ENCODE measurements at places on chromosomes 13 and 19.

DNA sequence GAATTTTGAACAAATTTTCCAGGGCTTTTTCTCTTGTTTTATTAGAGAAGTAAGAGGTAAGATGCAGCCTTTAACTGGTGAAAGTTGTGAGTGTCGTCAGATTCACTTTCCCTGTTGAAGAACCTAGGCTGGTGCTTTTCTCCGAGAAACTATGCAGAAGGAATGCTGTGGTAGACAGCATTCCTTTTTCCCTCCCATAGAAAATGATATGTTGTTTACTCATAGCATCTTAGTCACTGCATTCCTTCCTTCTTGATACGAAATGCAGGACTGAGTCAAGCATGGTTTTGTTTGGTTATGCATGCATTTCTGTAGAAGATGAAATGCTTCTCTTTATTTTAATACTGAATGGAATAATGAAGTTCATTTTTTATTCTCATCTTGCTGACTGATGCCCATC lies 3.4 kb downstream of the ITGBL1 start:
- no peak for DNase-seq

DNA sequence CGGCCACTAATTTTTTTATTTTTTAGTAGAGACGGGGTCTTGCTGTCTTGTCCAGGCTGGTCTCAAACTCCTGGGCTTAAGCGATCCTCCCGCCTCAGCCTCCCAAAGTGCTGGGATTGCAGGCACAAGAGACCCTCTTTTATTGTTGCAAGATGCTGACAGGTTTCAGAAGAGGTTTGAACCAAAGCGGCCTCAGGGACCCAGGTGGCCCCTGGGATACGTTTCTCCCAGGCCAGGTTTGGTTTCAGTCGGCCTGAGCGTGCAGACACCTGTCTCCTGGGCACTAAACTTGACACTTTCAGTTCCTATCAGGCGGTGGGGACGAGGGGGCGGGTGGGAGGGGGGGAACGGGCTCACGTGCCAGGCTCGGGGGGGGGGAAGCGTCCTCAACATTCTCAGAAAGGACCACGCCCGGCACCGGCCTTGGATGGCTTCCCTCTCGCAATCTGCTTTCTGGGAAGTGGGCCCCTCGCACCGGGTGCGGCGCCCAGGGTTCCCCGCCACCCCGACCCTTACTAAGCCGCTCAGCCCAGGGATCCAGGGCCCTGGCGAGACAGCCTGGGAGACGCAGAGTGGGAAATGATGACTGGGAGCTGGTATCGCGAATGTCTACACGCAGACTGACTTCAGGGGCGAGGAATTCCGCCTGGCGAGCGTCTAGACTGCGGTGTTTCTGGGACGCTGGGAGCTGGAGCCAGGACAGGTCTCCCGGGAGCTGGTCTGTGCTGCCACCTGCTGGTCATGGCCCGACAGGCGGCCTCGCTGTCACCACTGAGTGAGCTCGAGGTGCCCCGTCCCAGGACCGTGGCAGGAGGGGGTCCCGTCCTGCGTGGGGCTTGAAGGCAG lies 91.6 kb downstream of the GNG7 start:
- peak; percentile 88 for DNase-seq

DNA sequence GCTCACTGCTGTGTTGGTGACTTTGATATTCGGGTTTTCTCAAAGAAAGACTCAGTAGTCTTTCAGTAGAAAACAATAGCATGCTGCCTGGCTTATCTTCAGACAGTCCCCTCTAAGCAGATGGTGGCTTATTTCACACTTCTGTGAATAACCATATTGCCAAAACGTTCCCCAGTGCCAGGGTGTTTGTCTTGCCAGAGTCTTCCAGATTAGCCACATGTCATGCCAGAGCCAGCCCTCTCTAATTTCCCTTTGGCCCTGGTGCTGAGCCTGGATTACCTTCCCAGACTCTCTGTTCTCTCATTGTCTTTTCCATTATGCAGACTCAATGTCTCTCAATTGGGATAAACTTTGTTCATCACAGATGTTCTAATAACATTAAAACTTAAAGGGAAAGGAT lies 488.0 kb upstream of the ATXN8OS start:
- DNase-seq, result no peak

- no peak for DNase-seq
These were observed 128.4 kb downstream of the CDK8 start for GRCh38 chr13:26382366-26382765.

GRCh38 chr13:114078461-114079451 lies 53.7 kb downstream of the RASA3 start:
- no peak for DNase-seq

- no peak for DNase-seq
These were observed 302.8 kb downstream of the EFNB2 start for GRCh38 chr13:106232681-106233080.

GRCh38 chr19:53007200-53007599 lies 6.5 kb upstream of the ERVV-1 start:
- DNase-seq, result no peak

DNA sequence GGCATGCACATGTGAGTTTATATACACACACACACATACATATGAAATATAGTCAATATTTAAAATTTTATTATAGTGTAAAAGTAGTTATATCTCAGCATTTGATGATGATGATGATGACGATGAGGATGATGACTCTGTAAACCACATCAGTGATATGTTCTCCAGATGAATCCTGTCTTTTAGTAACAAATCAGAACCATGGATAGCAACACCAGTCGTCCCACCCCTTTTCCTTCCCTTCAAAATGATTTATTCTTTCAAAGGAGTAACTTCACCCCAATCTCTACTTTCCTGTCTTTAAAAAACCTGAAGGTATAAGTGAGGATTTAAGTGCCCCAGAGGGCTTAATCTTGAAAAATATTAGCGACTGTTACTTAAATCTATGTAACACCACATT lies 74.1 kb downstream of the DCLK1 start:
- DNase-seq, result no peak

- no peak for DNase-seq
These were observed 147.1 kb upstream of the IRS2 start for GRCh38 chr13:109933476-109933875.

GRCh38 chr13:99237981-99238662 lies 20.1 kb downstream of the GPR18 start:
- no peak for DNase-seq

- no peak for DNase-seq
These were observed 4.0 kb upstream of the UBE2M start for GRCh38 chr19:58562122-58563033.

GRCh38 chr13:79392882-79393563 lies 13.0 kb downstream of the RBM26 start:
- DNase-seq, result no peak

GRCh38 chr13:33262594-33262993 lies 23.0 kb downstream of the STARD13 start:
- DNase-seq, result no peak

- no peak for DNase-seq
These were observed 165.2 kb downstream of the TDRD3 start for GRCh38 chr13:60562096-60562780.

- DNase-seq, result no peak
These were observed 11.8 kb downstream of the POU2F2 start for GRCh38 chr19:42120276-42120980.

- DNase-seq, result peak; percentile 32
These were observed 94.0 kb upstream of the RFC3 start for GRCh38 chr13:33723772-33724435.

DNA sequence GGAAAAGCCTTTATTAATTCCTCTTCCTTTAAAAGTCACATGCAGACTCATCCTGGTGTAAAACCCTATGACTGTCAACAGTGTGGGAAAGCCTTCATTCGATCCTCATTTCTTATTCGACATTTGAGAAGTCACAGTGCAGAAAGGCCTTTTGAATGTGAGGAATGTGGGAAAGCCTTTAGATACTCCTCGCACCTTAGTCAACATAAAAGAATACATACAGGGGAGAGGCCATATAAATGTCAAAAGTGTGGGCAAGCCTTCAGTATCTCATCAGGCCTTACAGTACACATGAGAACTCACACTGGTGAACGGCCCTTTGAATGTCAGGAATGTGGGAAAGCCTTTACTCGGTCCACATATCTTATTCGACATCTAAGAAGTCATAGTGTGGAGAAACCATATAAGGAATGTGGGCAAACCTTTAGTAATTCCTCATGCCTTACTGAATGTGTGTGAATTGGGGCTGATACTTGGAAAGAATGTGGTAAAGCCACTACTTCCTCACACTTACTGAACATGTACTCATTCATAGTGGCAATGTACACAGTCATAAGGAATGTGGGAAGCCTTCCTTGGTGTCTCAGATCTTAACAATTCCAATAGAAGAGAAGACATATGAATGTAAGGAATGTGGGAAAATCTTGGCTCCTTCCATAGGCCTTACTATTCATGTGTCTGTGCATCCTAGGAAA lies 18.8 kb downstream of the ZNF559 start:
- DNase-seq, result no peak

DNA sequence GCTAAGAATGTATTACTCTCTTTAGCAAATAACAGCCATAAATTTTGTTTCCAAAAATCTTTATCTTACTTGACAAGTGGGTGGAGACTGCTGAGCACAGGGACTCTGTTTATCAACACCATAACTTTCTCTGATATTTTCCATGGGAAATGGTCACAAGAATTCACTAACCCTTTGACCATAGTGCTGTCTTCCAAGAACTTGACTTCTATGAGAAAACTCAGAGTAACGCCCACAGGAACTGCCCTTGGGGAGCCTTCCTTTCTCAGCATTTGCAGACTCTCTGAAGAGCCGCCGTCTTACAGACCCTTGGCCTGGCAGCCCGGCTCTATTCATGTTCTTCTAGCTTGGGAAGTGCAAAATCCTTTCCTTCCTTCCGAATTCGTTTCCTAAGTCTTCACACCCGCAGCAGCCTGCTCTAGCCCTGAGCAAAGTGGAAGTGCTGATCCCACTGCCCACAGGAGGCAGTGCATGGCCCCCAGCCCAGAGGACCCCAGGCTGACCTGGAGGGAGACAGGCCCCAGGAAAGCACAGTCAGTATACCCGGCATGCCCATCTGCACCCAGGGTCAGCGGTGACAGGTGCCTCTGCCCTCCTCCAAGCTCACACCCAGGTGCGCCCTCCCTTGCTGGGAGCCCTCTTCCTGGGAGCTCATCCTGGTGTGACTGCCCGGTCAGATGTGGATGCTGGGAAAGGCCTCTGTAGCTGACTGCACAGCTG lies 10.2 kb downstream of the GAS6 start:
- DNase-seq, result no peak

GRCh38 chr13:49528161-49528560 lies 32.4 kb downstream of the PHF11 start:
- DNase-seq, result no peak

DNA sequence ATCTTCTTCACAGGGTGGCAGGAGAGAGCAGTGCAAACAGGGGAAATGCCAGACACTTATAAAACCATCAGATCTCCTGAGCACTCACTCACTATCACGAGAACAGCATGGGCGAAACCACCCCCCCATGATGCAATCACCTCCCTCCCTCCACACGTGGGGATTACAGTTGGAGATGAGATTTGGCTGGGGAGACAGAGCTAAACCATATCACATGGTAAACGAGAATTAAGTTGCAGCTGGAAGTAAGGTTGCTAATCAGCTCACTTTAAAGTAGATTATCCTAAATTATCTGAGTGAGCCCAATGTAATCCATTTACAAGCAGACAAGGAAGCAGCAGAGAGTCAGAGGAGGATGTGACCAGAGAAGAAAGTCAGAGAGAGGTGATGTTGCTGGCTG lies 102.2 kb upstream of the IPO5 start:
- DNase-seq, result no peak
